Kidney glomerular epithelial cell (primary cell): ENCODE measurements at places on chromosomes 16 and 17.

GRCh38 chr16:79915761-79916160 lies 315.2 kb upstream of the MAF start:
- DNase-seq: no peak

DNA sequence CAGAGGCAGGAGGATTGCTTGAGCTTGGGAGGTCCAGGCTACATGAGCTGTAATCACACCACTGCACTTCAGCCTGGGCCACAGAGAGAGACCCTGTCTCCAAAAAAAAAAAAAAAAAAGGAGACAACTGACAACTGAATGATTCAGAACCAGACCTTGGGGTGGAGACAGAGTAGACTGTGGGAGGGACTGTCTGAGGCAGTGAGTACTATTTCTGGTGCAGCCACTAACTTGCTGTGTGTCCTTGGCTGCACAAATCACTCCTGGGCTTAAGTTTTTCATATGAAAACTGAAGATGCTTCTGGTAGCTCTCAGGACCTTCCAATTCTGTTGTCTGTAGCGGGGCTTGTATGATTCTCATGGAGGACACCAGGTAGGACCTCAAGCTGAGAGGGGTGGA lies 5.8 kb downstream of the ASB16 start:
- DNase-seq: no peak

DNA sequence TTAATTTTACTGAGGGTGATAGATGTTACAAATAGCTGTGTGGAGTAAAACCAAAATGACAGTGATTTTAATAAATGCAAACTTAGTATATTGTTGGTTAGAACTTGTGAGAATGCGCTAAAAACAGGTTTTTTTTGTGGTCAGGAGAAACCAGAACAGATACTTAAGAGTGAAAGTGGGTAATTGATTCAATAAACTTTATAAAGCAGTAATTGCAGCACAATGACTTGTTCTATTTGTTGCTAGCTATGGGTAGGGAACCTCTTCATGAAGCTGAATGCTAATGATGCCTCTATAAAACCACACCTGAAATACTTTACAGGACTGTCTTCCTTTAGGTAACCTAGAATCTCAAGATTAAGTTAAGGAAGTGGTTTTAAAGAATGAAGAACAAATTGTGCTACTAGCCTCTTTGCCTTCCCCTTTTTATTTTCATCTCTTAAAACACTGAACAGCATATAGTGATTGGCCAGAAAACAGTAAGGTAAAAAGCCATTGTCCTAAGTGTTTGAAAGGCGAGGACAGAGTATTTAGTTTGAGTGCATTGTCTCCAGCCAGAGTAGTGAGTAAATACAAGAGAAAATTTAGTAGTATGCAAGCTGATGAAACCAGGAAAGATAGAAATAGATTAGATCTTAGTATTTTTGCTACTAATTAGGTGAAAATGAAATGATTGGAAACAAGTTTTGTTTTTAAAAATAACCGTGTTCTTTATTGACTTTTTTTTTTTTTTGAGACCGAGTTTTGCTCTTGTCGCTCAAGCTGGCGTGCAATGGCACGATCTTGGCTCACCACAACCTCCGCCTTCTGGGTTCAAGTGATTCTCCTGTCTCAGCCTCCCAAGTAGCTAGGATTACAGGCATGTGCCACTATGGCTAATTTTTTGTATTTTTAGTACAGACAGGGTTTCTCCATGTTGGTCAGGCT lies 6.0 kb downstream of the GGNBP2 start:
- DNase-seq: no peak

- DNase-seq: no peak
These were observed 9.7 kb downstream of the DYNLL2 start for GRCh38 chr17:58092797-58093385.

GRCh38 chr16:21713549-21714368 lies 50.0 kb downstream of the OTOA start:
- DNase-seq: no peak

DNA sequence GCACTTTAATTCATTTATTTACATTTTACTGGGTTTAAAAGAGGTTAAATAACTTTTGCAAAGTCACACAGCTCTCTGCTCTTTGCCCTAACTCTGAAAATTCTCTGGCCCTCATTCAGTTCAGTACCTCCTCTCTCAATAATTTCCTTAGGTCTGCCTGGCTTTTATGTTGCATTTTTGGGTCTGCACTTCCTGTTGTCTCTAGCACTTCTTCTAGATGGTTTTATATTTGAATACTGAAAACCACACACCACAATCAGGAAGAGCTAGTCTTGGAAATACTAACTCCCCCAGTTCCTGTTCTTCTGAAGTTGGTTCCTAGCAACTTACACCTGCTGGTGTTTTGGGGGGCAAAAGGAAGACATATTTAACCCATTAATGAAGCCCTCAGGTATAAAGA lies 577.9 kb downstream of the HS3ST4 start:
- DNase-seq: no peak

GRCh38 chr16:9311303-9311954 lies 220.0 kb downstream of the HAPSTR1 start:
- no peak for DNase-seq
